ENCODE measurements at places on chromosomes 5 and 9.

DNA sequence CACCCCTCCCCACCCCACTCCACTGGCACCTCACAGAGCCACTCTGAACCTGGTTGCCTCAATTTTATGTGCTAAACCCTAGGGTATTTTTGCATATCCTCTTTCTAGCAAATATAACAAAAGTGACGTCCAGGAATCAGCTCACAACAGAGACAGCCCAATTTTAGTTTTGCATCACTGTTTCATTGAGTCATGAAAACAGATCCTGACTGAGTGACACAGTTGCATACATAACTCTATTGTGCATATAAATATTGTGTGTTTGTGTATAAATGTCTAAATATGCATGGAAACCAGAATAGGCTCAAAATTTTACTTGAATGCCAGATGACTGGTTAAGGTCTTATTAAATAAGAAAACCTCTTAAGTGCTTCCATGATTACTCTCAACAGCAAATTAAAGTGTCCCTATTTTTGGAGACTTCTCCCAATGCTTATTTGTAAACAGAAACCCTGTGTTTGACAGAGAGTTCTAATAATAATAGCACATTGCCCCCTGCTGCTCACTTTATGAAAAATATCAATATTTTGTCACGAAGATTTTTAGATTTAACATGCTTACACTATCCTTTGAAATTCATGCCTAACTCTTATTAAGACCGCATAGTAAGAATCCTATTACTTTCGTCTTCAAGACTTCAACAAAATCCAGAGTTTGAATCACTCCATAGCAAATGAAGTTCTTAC lies 75.5 kb upstream of the PRRC1 start:
- no peak for DNase-seq

- DNase-seq: no peak
Measured at GRCh38 chr9:26813247-26813646, 79.4 kb downstream of the CAAP1 start.

DNA sequence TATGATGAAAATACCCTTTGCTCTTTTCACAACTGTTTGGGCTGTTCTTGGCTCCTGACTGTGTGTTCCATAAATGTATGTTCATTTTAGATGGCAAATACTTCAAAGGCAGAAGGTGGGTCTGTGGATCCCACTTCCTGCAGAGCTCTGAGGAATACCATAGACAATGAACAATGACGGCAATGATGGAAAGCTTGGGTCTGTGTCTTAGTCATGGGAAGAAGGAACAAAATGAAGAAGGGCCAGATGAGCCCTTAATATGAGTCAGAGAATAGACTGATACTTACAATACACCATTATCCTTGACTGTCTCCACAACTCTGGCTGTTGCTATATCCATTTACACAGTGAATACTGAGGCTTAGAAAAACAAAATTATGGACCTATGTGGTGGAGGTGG lies 126.0 kb downstream of the SLIT3 start:
- DNase-seq: no peak

GRCh38 chr5:74040065-74040551 lies 414.1 kb downstream of the ARHGEF28 start:
- DNase-seq: no peak

GRCh38 chr5:646396-647201 lies 34.5 kb downstream of the CEP72 start:
- no peak for DNase-seq

- no peak for DNase-seq
Measured at GRCh38 chr5:134614450-134615085, 18.1 kb downstream of the SAR1B start.

DNA sequence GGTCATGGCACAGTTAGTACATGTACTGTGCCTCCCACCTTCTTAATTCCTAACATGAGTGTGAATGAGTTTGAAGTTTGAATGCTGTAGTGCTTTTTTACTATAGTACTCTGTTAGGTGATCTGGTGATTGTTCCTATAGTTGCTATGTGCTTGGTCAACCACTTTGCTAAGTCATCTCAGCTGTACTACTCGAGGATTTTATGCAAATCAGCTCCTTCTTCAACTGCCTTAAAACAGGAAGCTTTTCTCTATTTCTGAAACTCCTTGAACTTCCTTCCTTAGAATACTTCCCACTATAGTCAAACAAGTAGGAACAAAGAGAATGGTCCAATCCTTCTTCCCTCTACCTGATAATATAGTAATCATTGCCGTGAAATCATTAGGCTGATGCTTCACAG lies 219.6 kb downstream of the CTNND2 start:
- DNase-seq: no peak

- no peak for DNase-seq
Measured at GRCh38 chr9:106962122-106962521, 99.2 kb downstream of the ZNF462 start.

DNA sequence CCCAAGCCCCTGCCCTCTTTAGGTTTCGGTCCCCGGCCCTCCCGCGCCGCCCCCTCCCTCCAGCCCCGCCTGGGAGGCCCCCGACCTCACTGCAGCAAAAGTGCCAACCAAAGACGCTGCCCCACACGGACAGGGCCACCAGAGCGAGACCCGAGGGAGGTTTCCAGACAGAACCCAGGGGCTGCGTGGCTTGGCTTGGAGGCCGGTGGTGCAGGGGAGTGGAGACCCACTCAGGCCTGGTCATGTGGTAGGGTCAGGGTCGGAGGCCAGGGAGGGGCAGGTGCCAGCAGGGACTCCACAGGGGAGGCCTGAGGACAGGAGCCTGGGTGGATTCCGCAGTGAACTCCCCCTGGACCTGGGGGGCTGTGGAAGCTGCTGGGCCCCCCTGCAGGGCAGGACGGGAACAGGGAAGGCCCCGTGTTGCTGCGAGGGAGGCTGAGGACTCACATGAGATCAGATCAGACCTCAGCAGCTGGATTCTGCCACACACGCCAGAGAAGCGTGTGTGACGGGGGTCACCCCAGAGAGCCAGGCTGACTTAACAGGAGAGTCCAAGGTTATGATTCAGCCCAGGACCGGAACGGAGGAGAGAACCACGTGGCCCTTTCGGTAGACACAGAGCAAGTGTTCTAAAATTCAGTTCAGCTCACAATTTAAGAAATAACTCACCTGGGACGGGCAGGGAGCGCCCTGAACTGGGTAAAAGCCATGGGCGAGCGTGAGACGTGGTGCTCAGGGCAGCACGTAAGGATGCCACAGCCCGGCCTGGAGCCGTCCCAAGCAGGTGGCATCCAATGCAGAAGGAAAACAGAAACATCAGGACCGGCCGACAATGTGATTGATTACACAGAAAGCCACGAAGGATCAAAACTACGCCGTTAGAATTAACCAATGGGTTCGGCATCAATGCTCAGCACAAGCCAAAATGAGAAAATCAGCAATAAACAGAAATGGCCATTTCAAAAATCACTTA lies 38.9 kb downstream of the EXD3 start:
- no peak for DNase-seq

DNA sequence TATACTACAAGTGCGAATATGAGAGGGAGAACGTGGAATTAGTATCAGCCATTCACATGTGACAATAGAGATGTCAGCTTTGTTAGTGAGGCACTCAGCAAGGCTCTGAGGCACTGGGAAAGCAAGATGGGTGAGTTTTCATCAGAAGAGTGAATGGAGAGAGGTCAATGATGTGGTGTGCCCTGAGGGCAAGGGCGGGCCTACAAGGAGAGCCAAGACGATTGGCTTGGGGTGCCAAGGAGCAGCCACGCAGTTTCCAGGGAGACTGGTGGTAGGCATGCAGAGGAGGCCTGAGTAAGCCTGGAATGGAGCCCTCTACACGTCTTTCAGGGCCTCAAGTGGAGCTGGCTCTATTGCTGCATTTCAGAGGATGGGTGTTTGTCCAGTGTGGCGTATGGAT lies 24.7 kb downstream of the BTF3 start:
- DNase-seq: no peak

DNA sequence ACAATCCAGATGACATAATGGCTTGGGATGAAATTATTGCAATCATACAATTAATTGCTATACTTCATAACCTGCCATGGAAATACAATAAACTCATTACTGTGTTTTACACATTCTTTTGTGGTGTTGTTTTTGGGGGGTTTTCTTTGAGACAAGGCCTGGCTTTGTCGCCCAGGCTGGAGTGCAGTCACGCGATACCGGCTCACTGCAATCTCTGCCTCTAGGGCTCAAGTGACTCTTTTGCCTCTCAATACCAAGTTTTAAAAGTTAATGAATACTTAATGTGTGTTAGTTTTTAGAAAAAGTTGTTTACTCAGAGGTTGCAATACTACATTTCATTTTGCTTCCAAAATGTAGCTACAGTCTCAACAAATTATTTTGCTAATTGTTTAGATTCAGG lies 598.4 kb downstream of the CHSY3 start:
- no peak for DNase-seq

DNA sequence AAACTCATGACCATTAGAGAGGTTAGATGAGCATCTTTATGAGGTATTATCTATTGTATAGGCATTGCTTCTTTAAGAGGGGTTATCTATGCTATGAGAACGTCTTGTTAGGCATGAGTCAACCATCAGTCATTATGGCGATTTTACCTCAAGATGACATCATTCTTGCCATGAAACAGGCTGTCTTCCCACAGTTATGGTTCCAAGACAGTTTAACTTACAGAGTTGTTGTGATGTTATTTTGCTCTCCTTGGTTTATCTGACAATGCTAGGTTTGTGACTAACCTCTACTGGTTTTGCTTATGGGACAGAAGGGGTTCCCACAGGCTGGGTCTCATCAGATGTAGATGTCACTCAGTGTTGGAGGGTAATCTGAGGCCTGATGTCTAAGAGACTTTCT lies 1864.7 kb upstream of the ACO1 start:
- no peak for DNase-seq

DNA sequence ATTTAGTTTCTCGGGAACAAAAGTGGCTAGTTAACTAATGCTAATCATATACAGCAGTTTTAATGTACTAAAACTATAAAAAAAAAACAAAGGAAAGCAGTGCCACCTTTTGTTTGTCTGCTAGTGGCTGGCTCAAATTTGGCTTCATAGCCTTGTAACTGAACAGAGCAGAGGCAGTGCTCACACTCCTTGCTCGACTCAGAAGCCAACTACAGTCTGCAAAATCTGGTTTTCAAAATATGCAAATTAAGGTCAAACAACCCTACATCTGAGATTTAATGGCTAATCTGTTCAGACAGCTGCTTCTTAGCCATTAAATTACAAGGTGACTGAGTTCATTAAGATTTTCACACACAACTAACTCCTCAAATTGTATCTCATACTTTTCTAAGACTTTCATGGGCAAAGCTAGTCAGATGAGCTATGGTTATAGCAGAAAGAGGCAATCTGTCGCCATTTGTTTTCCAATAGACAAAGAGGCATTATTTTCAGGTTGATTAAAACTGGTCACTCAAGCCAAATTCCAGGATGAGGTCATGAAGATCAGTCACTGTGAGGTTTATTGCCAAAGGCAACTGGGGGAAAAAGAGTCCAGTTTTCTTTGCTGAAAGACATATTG lies 56.8 kb upstream of the EPB41L4A start:
- DNase-seq: no peak

GRCh38 chr5:40869384-40869783 lies 28.2 kb downstream of the CARD6 start:
- no peak for DNase-seq

- DNase-seq: no peak
Measured at GRCh38 chr5:162543437-162543836, 475.9 kb downstream of the GABRG2 start.

- DNase-seq: no peak
Measured at GRCh38 chr9:3894772-3895171, 369.0 kb upstream of the RFX3 start.

GRCh38 chr5:32562843-32563242 lies 22.5 kb upstream of the SUB1 start:
- no peak for DNase-seq

- no peak for DNase-seq
Measured at GRCh38 chr9:122614362-122614761, at the start of gene OR1Q1. OR1Q1 (plus strand) TSS chr9:122614738; CDS start chr9:122614738, 0 bp downstream.

- DNase-seq: no peak
Measured at GRCh38 chr9:80839821-80840675, 849.3 kb downstream of the TLE1 start.

DNA sequence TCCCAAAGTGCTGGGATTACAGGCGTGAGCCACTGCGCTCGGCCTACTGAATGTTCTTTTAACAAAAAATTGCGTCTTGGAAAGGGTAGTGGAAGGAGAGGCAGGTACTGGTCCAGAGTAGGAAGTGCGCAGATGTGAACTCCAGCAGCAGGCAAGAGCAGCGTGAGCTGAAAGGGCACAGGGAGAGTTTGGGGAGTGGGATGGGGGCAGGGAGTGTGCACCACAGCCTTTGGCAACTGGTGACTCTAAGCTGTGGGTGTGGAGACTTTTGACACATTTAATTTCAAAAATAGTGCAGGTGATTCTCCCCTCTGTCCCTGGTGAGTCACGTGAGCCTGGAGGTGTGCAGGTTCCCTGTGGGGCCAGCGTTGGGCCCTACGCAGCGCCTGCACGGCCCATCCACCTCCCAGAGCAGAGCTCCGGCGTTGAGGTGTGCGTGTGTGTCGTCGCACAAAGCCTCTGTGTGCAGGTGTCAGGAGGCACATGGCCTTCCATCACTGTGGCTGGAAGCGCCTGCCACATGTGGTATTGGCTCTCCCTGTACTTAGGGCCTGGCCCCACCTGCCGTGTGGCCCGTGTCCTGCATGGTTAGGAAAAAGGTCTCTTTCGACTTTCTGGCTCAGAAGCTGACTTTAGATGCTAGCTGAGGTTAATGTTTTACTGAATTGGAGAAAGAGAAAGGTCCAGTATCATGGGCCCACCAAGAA lies 11.5 kb downstream of the SQSTM1 start:
- no peak for DNase-seq
